HCT116 (cell line): ENCODE measurements at places on chromosomes 5 and 9. TPM values are rescaled to one million over a fixed set of nuclear protein-coding genes. Genes with fewer than 3 reads are reported as not detected.

ENTR1 gene
- 119 TPM for total RNA-seq

ZNF484 gene
- 7.2 TPM for total RNA-seq

IFNA5 gene
- total RNA-seq: not detected

GRCh38 chr5:132816554-132816953 lies 3.5 kb downstream of the SOWAHA start:
- no peak for DNase-seq

DNA sequence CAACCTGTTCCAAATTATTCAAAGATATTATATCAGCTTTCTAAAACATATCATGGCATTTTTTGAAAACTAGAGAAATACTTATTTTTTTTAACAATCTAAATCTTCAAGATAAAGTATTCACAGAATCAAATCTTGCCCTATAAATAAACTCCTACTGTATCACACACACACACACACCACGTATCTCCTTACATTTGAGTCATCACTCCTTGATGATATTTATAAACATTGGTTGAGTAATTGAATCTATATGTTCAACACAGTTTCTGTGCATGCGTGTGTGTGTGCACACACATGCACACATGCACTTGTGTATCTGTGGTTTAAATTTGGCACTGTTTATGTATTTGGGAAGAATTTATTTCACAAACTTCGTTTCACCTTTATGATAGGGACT lies 1716.4 kb downstream of the EFNA5 start:
- no peak for DNase-seq
